ENCODE measurements at places on chromosomes 5 and 9.

DNA sequence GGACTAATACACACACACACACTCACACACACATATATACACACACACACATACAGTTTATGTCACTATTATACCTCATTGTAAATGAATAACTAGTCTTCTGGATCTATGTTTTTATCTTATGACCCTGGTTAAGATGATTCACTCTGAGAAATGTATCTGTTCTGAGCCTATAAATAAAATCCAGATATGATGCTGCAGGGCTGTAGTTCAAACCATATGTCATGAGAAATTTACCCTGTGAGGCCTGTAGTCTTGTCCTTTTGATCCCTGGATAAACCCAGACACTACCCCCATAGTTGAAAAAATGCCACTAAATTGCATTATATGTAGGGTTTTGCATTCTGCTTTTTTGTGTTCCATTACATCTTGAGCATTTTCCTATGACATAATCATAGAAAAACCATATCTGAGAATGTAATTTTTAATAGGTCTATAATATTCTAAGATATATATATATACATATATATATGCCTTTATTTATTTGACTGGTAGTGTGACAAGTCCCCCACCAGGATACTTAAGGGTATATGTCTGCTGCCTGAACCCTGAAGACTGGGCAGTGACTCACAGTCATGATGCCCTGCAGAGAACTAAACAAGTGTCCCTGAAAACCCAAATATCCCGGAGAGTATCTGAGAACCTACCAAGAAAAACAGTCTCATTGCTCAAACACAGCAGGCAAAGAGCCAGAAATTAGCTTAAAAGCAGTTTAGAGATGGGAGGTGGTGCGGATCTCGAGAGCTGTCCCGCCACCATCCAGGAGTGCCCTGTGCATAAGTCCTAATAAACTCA, 18.4 kb upstream of the ALDOB start:
- DNase-seq: no peak

- no peak for DNase-seq
Measured at GRCh38 chr5:57696389-57696769, 213.8 kb upstream of the ACTBL2 start.

- DNase-seq: no peak
Measured at GRCh38 chr9:98240475-98240874, 15.0 kb downstream of the TBC1D2 start.

DNA sequence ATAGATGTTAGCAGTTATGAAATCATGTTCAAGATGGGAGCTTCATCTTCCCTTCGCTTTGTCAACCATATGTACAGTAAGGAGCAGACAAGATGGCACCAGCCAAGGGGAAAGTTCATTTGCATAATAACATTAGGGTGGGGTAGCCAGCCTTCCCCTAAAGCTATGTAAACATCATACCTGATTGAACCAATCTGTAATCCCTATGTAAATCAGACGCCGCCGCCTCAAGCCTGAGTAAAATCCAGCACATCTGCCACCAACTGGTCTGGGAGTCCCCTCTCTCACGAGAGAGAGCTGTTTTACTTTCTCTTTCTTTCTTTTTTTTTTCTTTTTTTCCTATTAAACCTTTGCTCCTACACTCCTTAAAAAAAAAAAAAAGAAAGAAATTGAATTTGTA, 30.8 kb upstream of the REEP2 start:
- DNase-seq: no peak

DNA sequence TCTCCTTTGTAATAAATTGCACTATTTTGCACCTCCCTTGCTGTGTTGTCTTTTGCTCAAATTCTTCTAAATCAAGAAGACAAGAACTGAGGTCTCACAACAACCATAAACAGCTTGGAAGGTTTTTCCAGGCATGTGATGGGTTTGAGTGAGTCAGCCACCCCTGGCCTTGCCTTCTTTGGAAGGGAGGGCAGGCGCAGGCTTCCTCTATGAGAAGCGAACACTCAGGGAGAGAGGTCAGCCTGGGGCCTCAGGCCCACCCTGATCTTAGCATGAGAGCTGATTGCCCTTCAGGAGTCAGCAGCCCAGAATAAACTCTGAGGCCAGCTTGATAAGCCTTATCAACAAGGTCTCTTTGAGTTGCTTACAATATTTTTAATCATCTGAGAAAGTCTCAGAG, 31.6 kb downstream of the S1PR3 start:
- DNase-seq: no peak

Measured in dorsolateral prefrontal cortex (tissue), 122 donors.